ENCODE measurements at places on chromosomes 7 and 10.

DNA sequence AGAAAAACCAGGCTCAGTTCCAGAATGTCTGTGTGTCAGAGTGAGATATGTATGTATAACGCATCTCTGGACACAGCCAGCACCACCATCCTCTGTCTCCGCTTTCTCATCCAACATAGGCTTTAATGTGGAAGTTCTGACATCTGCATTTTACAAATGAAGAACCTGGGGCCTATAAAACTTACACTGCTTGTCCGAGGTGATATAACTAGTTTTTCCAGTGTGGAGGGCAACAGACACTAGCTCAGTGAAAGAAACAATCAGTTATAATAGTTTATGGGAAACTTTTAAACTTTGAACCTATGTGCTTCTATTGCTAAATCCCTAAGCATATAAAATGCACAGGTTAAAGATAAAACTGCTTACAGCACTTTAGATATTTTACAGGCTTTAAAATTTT is 208.7 kb downstream of the CRPPA start:
- DNase-seq = no peak

GRCh38 chr10:24727786-24728185 is 4.1 kb upstream of the ARHGAP21 start:
- no peak for DNase-seq

DNA sequence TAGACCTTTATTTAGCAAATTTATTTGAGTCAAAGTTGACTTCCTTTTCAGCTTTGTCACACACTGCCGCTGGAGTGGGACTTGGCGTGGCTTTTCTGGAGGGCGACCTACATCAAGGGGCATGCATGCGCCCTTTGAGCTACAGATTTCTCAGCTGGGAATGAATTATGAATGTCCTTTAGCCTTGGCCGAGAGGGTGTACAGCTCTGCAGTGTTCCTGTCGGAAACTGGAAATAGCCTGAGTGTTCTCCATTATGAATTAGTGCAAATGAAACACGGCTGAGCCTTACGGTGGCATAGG is 79.7 kb downstream of the GLRX3 start:
- DNase-seq = no peak

GRCh38 chr7:42278344-42278743 is 41.3 kb upstream of the GLI3 start:
- no peak for DNase-seq

GRCh38 chr7:66183700-66184099 is 21.4 kb upstream of the TPST1 start:
- DNase-seq = no peak

- DNase-seq = no peak
Observed at GRCh38 chr10:4396401-4397283, 429.4 kb upstream of the AKR1E2 start.

GRCh38 chr7:1610013-1610677 is 40.3 kb upstream of the PSMG3 start:
- DNase-seq = no peak

GRCh38 chr7:132407764-132408163 is 168.5 kb downstream of the PLXNA4 start:
- DNase-seq = no peak

DNA sequence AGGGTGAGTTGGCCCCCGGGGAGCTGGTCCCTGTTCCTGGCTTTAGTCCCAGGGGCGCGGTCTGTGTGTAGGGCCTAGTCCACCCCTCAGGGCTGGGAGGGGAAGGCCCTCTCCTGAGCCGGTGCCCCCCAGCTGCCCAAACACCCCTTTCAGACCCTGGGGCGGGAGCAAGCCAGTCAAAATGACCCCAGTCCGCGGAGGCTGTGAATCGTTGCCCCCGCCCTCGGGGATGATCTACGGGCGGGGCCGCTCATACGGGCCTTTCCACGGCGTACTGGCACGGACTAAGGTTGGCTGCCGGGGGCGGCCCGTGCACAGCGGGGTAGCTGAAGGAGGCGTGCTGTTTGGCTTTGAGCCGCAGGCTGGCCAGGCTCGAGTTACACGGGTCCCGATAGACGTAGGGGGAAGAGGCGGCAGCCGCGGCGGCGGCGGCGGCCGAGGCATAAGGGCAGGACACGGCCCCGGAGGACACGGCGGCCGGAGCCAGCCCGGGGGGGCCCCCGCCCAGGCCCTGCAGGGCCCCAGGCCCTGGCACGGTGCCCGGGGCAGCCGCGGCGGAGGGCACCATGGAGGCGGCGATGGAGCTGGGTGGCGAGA is 4.3 kb downstream of the ELOVL3 start:
- peak; percentile 46 for DNase-seq

DNA sequence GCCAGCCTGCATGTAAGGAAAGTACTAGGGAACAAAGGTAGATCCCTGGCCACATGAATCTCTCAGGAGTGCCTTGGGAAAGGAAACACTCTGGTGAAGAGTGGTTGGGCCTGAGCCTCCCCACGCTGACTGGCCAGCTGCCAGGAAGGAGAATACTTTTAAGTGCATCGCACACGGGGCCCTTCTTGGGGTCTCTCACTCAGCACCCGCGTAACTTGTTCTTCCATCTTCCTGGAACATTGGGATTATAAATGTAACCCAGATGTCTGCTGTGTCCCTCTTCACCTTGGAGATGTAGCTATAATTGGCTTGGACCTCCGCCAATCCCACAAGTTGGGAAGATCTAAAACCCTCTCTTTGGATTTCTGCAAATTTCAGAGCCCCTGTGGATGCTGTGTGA is 4.4 kb upstream of the GLI3 start:
- no peak for DNase-seq

- no peak for DNase-seq
Observed at GRCh38 chr7:143728333-143728862, 29.1 kb downstream of the CTAGE6 start.

DNA sequence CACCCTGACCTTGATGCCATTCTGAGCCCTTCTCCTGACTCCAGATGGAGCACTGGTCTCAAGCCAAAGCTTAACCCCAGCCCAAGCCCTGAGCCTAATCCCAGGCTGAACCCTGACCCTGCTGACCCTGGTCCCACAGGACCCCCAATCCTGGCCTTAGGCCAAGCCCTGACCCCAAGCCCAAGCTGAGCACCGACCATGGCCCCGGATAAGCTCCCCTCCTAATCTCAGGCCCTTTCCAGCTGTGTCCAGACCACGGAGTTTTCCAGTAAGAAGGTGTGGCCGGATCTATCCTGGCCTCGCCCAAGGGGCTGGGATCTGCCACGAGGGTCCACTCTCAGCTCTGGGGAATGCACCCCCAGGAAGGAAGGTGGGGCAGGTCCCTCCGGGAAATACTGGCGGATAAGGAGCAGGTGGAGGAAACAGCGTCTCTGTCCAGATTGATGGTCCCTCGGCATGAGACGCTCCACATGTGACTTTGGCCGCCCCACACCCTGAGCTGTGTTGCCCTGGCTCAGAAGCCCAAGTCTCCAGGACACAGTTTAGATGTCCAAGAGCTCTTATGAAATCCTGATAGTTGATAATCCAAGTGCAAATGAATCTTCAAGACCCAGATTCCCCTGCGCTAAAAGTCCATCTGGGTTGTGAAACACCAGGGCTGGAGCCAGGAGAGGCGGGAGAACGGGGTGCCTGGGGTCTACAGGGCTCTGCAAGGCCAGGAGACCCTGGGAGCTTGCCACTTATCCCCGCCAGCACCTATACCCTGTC is 10.4 kb downstream of the ELN start:
- no peak for DNase-seq

DNA sequence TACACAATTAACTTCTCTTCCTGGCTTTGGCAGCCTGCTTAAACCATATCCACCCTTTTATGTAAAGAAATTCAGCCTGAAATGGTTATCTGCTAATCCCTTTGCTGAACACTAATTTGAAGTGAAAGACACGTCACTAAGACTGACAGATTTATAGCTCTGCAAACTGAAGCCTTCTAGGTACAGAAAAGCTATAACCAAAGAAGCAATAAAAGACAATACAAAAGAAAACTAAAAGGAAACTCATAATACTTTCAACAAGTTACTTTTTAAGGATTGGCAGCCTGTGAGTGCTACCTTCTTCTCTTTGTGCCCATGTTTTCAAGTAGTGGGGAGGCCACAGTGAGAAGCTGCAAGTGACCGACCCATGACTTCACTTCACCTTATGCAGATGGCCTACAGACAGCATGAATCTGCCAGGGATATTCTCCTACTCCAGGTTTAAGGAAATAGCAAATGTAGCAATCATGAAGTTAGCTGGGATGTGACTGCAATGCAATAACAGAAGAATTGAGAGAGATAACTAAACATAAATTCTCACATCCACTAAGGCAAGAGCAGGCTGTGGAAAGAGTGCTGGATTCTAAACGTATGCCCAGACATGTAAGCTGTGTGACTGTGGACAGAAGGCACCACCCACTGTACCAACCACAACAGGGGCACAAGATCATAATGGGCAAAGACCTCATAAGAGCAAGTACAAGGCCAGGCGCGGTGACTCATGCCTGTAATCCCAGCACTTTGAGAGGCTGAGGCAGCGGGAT is 10.7 kb upstream of the SPOCK2 start:
- no peak for DNase-seq

DNA sequence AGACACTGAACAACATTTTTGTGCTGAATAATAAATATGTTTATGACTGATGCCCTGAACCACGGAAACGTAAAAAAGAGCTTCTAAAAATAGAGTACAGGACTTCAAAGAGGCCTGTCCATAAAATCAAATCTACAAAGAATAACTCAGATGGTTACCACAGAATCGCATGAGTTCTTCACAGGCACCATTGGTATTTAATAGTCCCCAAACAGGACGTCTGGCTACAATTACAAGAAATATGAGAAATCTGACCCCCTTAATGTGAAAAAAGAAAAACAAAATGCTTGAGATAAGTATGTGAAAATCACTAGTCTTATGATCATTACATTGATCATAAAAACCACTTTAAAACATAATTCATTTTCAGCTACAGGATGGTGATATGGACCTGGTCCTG is 20.8 kb downstream of the CYTH3 start:
- DNase-seq = no peak

GRCh38 chr7:144869082-144869481 is 33.2 kb upstream of the TPK1 start:
- no peak for DNase-seq

GRCh38 chr10:18213271-18213670 is 73.0 kb downstream of the CACNB2 start:
- DNase-seq = no peak

DNA sequence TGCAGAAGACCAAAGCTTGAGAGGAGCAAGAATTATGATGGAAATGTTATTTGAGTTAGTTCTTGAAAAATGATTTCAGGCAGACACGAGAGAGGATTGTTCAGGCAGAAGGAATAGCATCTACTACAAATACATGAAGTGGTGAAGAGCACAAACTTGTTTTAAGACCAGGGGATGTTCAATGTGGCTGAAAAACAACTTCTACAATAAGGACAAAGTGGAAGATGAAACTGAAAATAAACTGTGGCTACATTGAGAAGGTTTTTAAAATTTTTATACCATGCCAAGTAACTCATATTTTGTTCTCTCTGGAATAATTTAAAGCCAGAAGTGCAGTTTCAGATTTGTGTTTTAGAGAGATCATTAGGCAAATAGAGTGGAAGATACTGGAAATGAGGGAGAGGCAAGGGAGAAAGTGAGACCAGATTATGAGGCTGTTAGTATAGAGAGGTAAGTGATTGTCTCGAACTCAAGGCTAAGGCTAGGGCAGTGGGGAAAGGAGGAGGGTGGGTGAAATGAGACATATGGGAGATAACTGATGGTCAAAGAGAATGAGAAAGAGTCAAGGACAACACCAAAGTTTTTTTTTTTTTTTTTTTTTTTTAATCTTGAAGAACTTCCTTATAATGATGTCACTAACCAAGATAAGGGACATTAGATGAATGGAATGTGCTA is 115.4 kb downstream of the MDFIC start:
- no peak for DNase-seq

GRCh38 chr7:141847996-141848395 is 6.7 kb upstream of the PRSS37 start:
- DNase-seq = no peak

GRCh38 chr10:124998624-124999291 is 56.8 kb downstream of the ZRANB1 start:
- DNase-seq = peak; percentile 17

GRCh38 chr10:2933071-2933470 is 134.3 kb upstream of the PFKP start:
- DNase-seq = no peak

- no peak for DNase-seq
Observed at GRCh38 chr10:38118072-38118807, 24.1 kb downstream of the ZNF37A start.

GRCh38 chr7:111356941-111357340 is 205.4 kb downstream of the IMMP2L start:
- DNase-seq = no peak

- no peak for DNase-seq
Observed at GRCh38 chr7:108037140-108037539, 34.2 kb upstream of the LAMB1 start.

GRCh38 chr7:154864523-154864891 is 138.4 kb downstream of the PAXIP1 start:
- no peak for DNase-seq

DNA sequence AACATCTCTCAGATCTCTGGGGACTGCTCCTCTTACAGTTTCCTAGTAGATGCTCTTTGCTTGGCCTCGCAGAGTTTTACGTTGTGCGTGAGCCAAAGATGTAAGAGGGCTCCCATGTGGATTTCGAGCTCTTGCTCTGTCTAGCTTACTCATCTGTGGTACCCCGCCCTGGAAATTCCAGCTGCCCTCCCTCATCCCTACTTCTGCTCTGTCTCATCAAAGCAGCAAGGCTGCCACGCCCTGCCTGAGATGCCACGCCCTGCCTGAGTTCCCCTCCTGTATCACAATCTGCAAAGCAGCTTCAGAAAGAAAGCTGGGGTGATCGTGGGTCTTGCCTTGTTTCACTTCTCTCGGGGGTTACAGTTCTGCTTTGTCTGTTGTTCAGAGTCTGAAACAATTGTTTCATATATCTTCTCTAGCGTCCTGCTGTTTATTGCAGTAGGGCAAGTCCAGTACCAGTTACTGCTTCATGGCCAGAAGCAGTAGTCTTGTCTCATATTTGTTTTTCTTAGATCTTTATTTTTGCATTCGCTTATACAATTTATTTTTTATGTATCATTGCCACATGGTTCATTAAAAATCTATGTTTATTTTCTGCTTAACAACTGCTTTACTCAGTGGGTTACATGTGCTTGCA is 36.1 kb upstream of the CCNY start:
- no peak for DNase-seq

- no peak for DNase-seq
Observed at GRCh38 chr10:126953886-126954285, 48.7 kb downstream of the DOCK1 start.

- no peak for DNase-seq
Observed at GRCh38 chr7:155296006-155296787, 1.5 kb upstream of the INSIG1 start.

DNA sequence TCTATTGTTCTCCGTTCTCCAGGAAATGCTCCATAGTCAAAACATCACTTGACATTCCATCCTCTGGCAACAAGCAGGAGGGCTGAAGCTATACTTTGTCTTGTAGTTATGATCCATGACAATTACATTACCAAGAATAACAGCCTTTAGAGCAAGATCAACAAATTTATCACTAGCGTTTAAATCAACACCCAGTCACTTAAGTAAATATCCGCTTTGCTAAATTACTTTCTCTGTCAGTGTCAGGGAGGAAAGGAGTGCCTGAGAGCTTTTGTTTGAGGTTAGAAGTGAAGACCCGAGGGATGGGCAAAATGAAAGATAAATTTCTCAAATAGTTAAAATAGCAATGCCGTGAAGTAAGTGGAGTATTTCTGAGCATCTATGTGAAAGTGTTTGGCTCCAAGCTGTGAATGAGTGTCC is 236.1 kb upstream of the BMPER start:
- DNase-seq = no peak
